ENCODE measurements at places on chromosomes 2 and 18.

- DNase-seq = no peak
Observed at GRCh38 chr2:190459881-190460280, 51.7 kb downstream of the MFSD6 start.

GRCh38 chr2:175853616-175853890, 148.5 kb downstream of the LNPK start:
- DNase-seq = no peak

- no peak for DNase-seq
Observed at GRCh38 chr2:80548469-80548868, 243.9 kb upstream of the LRRTM1 start.

DNA sequence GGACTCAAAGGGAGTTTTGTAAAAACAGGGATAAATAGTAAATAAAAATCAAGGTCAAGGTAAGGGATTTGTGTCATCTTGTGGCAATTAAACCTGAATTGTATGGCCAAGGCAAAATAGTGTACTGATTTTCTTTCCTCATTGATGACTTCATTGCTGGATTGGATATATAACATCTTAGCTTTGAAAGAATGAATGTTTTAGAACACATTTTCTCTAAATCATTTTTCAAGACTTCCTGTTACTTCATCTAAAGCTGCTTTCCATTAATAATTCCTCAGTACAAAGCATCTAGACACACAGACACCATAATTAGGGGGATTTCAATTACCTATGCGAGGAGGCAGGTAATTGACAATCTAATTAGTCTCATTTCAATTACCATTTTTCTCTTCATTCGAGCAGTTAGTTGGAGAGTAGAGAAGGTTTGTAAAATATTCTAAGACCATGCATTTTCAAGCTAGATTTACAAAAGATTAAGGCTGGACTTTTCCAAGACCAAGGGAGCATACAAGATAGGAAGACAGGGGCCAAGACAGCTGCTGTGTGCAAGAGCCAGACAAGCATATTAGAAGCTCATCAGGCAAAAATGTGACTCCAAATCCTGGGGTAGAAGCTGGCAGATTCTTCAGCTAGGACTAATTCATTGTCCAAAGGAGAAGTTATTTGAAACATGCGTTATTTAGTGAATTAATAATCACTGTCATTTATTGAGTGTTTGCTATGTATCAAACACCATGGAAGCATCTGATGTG, 253.6 kb downstream of the EPHA4 start:
- DNase-seq = no peak

GRCh38 chr2:239386001-239386670, 14.7 kb downstream of the HDAC4 start:
- DNase-seq = no peak

- DNase-seq = no peak
Observed at GRCh38 chr2:56372071-56372656, 188.4 kb downstream of the CCDC85A start.

GRCh38 chr2:241842620-241843211, 16.0 kb downstream of the PDCD1 start:
- DNase-seq = no peak

- DNase-seq = no peak
Observed at GRCh38 chr18:3294435-3295080, 32.6 kb downstream of the MYL12B start.

GRCh38 chr2:74947703-74948102, 10.7 kb upstream of the POLE4 start:
- DNase-seq = no peak

GRCh38 chr18:42730272-42730671, 385.2 kb downstream of the RIT2 start:
- DNase-seq = no peak

Measured in activated T-helper 1 cell treated with Interleukin-2 at 50 U/mL for 16 hours (primary cell).